ENCODE measurements at places on chromosomes 1 and 21. TPM values are rescaled to one million over a fixed set of nuclear protein-coding genes. Genes with fewer than 3 reads are reported as not detected.

DNA sequence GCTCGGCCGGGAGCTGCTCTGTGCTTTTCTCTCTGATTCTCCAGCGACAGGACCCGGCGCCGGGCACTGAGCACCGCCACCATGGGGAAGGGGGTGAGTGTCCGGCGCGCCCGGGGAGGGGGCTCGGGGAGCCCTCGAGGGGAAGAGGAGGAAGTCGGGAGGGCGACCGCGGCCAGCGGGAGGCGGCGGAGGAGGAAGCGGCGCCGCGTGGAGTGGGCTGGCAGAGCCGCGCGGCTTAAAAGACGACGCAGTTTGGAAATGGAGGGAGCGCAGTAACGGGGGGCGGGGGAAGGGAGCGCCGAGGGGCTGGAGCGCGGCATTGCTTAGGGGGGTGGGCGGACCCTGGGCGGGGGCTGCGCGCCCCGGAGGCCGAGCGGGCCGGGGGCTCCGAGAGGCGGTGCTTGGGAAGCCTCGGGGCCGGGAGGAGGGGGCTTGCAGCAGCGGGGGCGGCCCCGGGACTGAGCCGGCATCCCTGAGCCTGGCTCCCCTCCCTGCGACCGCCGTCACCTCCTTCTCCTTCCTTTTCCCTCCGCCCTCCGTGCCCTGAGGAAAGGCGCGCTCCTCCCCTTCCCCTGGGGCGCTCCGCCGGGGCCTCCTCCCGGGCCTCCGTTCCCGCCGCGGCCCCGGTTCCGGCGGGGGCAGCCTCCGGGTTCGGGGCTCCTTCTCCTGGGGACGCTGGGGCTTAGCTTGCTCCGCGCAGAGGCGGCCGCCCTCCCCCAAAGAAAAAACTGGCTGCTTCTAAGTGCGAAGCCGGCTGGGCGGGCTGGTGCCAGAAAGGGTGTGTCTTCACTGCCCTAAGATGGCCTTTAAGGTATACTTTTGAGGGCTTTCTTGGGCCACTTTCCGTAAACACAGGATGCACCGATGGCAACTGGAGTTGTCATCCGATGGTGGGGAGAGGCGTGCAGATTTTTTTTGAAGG lies 648 bp downstream of the ATP1A1 start:
- no peaks in the 10 kb centered on the region for H3K36me3 ChIP-seq
- DNase-seq = peak; percentile 36
- peaks cover 8% of the 10 kb centered on the region for H3K27me3 ChIP-seq
- peak overlapping the region; percentile 98 for H3K4me3 ChIP-seq
- peak overlapping the region; percentile 91 for H3K27ac ChIP-seq

DNA sequence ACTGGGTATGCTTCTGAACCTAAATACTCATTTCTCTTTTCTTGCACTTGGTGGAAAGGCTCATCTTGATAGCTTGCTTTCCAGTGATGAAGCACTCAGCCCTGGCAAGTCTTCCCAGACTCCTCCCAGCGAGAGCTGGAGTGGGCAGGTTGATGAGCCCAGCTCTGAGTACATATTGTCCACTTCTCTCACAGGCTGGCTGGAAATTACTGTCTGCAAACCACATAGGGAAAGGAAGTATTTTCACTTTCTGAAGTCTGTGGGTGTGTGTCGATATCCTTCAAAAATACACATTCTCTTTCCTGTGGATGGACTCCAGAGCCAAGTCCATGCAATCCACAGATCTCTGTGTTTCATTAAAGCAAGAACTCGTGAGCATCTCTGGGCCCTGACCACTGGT lies 38.7 kb upstream of the CNTN2 start:
- DNase-seq = no peak
- H3K27me3 ChIP-seq = peaks cover 4% of the 10 kb centered on the region
- no peak overlapping the region for H3K4me3 ChIP-seq
- H3K4me1 ChIP-seq = peaks cover 13% of the 10 kb centered on the region

GRCh38 chr1:227333423-227333822 lies 15.1 kb upstream of the CDC42BPA start:
- no peak overlapping the region for H3K27ac ChIP-seq
- no peak for DNase-seq
- H3K4me3 ChIP-seq = no peak overlapping the region
- H3K27me3 ChIP-seq = no peaks in the 10 kb centered on the region
- H3K4me1 ChIP-seq = peaks cover 10% of the 10 kb centered on the region

GRCh38 chr1:196684476-196684875 lies 32.6 kb downstream of the CFH start:
- H3K27ac ChIP-seq = no peak overlapping the region
- H3K27me3 ChIP-seq = no peaks in the 10 kb centered on the region
- DNase-seq = no peak
- H3K36me3 ChIP-seq = no peaks in the 10 kb centered on the region
- H3K4me1 ChIP-seq = no peaks in the 10 kb centered on the region

DNA sequence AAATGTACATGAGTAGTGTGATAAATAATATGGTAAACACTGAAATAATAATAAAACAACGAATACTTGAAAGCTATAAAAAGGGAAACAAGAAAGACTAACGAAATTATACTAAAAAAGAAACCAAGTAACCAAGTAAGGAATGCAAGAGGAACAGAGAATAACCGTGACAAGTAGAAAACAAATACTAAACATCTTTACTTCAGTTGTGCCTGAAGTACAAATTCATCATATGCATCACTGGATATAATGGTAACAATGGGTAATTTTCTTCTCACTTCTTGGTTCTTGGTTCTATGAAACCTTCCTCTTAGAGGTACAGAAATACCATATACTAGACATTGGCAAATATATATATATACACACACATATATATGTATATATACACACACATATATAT lies 1093.6 kb upstream of the B3GALT2 start:
- H3K4me3 ChIP-seq = no peak overlapping the region
- no peak overlapping the region for H3K27ac ChIP-seq
- no peaks in the 10 kb centered on the region for H3K4me1 ChIP-seq
- no peaks in the 10 kb centered on the region for H3K36me3 ChIP-seq
- no peaks in the 10 kb centered on the region for H3K27me3 ChIP-seq
- no peak for DNase-seq

GRCh38 chr1:31054349-31054748 lies 11.2 kb downstream of the PUM1 start:
- H3K27me3 ChIP-seq = no peaks in the 10 kb centered on the region
- no peak overlapping the region for H3K4me3 ChIP-seq
- peaks cover 24% of the 10 kb centered on the region for H3K36me3 ChIP-seq

GRCh38 chr1:183093786-183094298 lies 70.6 kb downstream of the LAMC1 start:
- no peak overlapping the region for H3K4me3 ChIP-seq
- H3K36me3 ChIP-seq = no peaks in the 10 kb centered on the region
- peak overlapping the region; percentile 21 for H3K27ac ChIP-seq
- H3K4me1 ChIP-seq = peaks cover 50% of the 10 kb centered on the region

GRCh38 chr21:28111151-28111619 lies 881.5 kb downstream of the LTN1 start:
- H3K27me3 ChIP-seq = no peaks in the 10 kb centered on the region
- no peak for DNase-seq
- no peak overlapping the region for H3K27ac ChIP-seq
- H3K36me3 ChIP-seq = no peaks in the 10 kb centered on the region
- no peak overlapping the region for H3K4me3 ChIP-seq
- peaks cover 9% of the 10 kb centered on the region for H3K4me1 ChIP-seq

DNA sequence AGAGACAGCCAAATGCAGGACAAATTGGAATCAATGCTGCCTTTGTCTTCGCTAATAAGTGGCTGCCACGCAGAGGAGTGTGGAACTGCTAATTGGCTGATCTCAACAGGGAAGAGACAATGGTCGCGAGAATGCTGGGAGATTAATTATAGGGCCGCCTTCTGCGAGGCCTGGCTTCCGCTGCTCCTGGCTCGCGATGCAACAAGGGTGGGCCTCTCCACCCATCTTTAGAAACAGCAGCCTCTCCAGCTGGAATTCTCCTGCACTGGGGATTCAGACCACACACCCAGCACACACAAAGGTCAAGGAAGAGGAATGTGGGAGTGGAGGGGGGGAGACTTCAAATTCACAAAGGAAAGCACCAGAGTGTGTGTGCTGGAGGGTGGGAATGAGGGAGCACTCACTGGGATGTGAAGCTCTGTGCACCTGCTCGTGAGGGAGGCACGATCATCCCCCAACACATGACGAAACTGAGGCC lies 200.7 kb upstream of the GRIK3 start:
- H3K4me1 ChIP-seq = peaks cover 28% of the 10 kb centered on the region
- H3K27me3 ChIP-seq = peaks cover 17% of the 10 kb centered on the region
- H3K4me3 ChIP-seq = no peak overlapping the region
- no peak overlapping the region for H3K27ac ChIP-seq

GRCh38 chr1:236239092-236239585 lies 42.6 kb downstream of the ERO1B start:
- no peaks in the 10 kb centered on the region for H3K36me3 ChIP-seq
- no peaks in the 10 kb centered on the region for H3K4me1 ChIP-seq
- DNase-seq = no peak
- no peak overlapping the region for H3K27ac ChIP-seq
- H3K27me3 ChIP-seq = no peaks in the 10 kb centered on the region
- H3K4me3 ChIP-seq = no peak overlapping the region

- H3K27me3 ChIP-seq = peaks cover 20% of the 10 kb centered on the region
- no peak overlapping the region for H3K4me3 ChIP-seq
- no peaks in the 10 kb centered on the region for H3K4me1 ChIP-seq
- no peaks in the 10 kb centered on the region for H3K36me3 ChIP-seq
Measured at GRCh38 chr1:107147843-107148242, 7.0 kb downstream of the NTNG1 start.

DNA sequence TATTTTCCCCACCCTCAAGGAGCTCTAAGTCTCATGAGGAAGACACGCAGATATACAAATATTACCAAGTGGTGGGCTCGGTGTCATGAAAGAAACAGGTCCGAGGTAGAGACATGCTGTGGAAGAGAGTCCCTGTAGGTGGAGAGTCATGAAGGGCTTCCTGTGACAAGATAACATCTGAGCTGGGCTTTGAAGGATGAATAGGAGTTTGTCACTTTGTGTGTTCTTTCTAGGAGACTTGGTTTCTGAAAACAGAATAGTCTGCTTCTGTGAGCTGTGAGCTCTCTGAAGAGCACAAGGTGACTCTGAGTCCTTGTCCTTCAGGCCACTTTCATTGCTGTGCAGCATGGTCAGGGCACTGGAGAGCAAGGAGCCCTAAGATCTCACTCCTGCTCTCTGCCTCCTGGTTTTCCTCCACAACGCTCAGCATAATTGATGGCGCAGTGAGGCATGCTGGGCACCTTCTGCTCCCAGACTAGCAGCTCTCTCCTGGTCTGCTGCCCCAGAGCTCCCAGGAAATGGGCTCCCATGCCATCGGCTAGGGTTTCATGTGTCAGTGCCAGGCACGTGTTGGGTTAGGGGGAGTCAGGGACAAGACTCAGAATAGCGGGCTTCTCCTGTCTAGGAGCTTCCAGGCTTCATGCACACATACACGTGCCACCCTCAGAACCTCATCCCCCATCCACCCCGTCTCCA lies 209.9 kb upstream of the CSF3R start:
- H3K27ac ChIP-seq = no peak overlapping the region
- no peaks in the 10 kb centered on the region for H3K4me1 ChIP-seq
- H3K4me3 ChIP-seq = no peak overlapping the region
- DNase-seq = no peak

GRCh38 chr1:92473781-92474495 lies 12.8 kb downstream of the GFI1 start:
- DNase-seq = no peak
- H3K27ac ChIP-seq = no peak overlapping the region
- H3K4me3 ChIP-seq = no peak overlapping the region
- H3K4me1 ChIP-seq = no peaks in the 10 kb centered on the region
- H3K36me3 ChIP-seq = no peaks in the 10 kb centered on the region

GRCh38 chr1:245829194-245829593 lies 674.4 kb downstream of the KIF26B start:
- H3K36me3 ChIP-seq = peaks cover 4% of the 10 kb centered on the region
- no peak overlapping the region for H3K27ac ChIP-seq
- no peaks in the 10 kb centered on the region for H3K27me3 ChIP-seq
- DNase-seq = no peak

- no peaks in the 10 kb centered on the region for H3K27me3 ChIP-seq
- H3K4me1 ChIP-seq = peaks cover 34% of the 10 kb centered on the region
- DNase-seq = no peak
- peak overlapping the region; percentile 6 for H3K27ac ChIP-seq
- no peak overlapping the region for H3K4me3 ChIP-seq
- H3K36me3 ChIP-seq = no peaks in the 10 kb centered on the region
Measured at GRCh38 chr1:30778154-30778978, 20.8 kb upstream of the LAPTM5 start.

GRCh38 chr1:83964153-83964552 lies 34.8 kb downstream of the TTLL7 start:
- H3K27me3 ChIP-seq = no peaks in the 10 kb centered on the region
- no peak overlapping the region for H3K27ac ChIP-seq
- H3K36me3 ChIP-seq = no peaks in the 10 kb centered on the region
- DNase-seq = no peak
- H3K4me1 ChIP-seq = no peaks in the 10 kb centered on the region

DNA sequence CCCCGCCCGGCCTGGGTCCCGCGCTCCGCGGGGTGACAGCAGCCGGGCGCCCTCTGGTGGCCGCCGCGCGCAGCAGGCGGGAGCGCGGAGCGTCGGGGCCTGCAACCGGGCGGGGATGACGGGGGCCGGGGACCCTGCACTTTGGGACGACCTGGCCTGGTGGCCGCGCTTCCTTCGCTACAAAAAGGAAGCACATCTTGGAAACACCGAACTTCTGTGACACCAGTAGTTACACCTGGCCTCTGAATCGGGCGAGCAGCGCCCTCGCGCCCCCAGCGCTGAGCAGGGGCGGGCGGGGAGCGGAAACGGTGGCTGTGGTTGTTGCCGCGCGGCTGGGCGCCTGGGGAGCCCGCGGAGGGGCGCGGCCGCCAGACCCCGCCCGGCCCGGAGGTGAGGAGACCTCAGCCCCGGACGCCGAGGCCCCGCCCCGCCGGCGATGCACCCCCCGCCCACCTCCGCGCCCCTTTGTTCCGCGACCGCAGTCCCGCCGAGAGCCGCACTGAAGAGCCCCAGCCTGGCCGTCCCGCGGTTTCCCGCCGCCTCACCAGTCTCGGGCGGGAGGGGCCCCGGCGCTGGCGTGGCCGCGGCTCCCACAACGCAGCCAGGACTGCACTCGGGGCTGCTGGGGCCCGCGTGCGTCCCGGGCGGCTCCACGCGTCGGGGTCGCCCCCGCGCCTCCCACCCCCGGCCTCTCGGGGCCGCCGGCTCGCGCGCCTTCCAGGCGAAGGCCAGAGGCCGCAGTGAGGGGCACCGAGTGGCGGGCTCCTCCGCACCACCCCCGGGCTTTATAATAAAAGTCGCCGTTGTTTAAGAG lies 59.3 kb downstream of the H3-3A start:
- peaks cover 21% of the 10 kb centered on the region for H3K4me1 ChIP-seq
- peaks cover 13% of the 10 kb centered on the region for H3K27me3 ChIP-seq
- DNase-seq = peak; percentile 76

- no peaks in the 10 kb centered on the region for H3K27me3 ChIP-seq
- no peak for DNase-seq
- peak overlapping the region; percentile 45 for H3K27ac ChIP-seq
Measured at GRCh38 chr1:100445565-100445964, 92.4 kb upstream of the GPR88 start.

GRCh38 chr21:45507888-45508508 lies 34.2 kb downstream of the SLC19A1 start:
- H3K27ac ChIP-seq = no peak overlapping the region
- peak overlapping the region; percentile 75 for H3K4me3 ChIP-seq
- no peaks in the 10 kb centered on the region for H3K36me3 ChIP-seq
- H3K27me3 ChIP-seq = peaks cover 3% of the 10 kb centered on the region
- H3K4me1 ChIP-seq = peaks cover 5% of the 10 kb centered on the region
- DNase-seq = no peak

PLPPR5 gene
- 0.11 TPM for total RNA-seq

ADGRL4 gene
- total RNA-seq = 0.75 TPM

EXO1 gene
- 49.3 TPM for total RNA-seq

ITGB2 gene
- 0.89 TPM for total RNA-seq

HTR6 gene
- not detected for total RNA-seq

PODN gene
- total RNA-seq = 0.43 TPM

DCDC2B gene
- not detected for total RNA-seq

UBE2U gene
- not detected for total RNA-seq

IGSF21 gene
- 0.35 TPM for total RNA-seq

PTPN7 gene
- not detected for total RNA-seq

SPAG17 gene
- 1.5 TPM for total RNA-seq
